Stimulated activated CD8-positive, alpha-beta memory T cell treated with anti-CD3 and anti-CD28 coated beads, Interleukin-4, amount 100 ng/mL, for 1 hour (primary cell): ENCODE measurements at places on chromosomes 3 and 15.
A peak's percentile ranks its signal among the peaks of the same experiment; 100 is the strongest.

GRCh38 chr3:52532838-52533622 lies 627 bp downstream of the NT5DC2 start:
- DNase-seq: no peak

GRCh38 chr15:58190419-58190818 lies 52.2 kb downstream of the AQP9 start:
- DNase-seq: no peak

- no peak for DNase-seq
Observed at GRCh38 chr3:140726066-140726465, 48.2 kb downstream of the TRIM42 start.

DNA sequence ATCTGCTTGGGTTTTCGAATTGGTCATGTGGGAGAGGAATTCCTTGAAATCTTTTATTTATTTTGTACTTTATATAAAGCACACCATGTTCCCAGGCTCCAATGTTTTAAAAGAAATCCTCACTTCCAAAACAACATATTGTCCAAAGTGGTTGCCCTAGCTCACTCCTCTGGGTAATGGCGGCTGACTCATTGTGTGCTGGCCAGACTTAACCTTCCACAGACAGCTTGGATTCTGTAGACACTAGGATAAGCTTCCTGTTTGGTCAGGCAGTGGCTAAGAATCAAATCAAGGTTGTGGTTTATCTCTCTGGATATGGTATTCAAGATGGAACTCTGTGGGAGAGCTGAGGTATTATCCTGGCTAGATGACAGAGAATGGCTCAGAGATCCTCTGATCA lies 55.8 kb upstream of the FAM98B start:
- DNase-seq: no peak

DNA sequence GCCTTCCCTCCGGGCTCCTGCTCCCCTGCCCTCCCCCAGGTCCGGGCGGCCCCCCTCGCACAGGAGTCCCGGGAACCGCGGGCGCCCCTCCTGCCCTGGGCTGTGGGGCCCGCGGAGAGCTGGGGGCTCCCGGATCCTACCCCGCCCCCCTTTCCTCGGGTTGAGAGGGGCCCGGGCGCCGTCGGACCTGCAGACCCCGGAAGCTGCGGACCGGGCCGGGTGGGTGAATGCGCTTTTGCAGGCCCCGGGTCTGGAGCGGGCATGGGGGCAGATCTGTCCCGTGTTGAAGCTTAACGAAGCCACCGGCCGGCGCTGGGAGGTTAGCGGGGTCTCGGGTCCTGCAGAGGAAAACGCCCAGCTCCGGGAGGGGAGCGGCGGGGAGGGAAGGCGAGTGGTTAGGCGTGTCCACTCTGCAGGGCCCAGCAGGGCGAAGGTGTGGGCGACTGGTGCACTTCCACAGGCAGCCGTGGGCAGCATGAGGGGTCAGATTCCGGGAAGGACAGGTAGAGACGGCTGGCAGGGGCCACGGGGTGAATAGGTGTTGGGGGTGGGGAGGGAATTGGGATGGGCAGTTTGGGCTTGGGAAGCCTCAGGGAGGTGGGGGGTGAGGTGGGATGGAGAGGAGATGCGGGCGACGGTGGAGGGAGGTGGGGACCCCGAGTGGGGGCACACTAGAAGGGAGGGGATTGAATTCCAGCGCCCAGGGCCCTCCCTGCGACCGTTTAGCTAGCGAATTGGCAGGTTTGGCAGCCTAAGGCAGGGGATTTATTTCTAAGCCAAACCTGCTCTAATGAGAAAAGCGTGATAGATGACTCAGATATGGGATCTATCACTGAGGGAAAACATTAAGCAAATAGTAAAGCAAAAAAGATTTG lies 635 bp downstream of the CD276 start:
- no peak for DNase-seq

- DNase-seq: no peak
Observed at GRCh38 chr3:14876921-14877333, 58.2 kb downstream of the FGD5 start.

GRCh38 chr15:91784973-91785709 lies 68.4 kb upstream of the SLCO3A1 start:
- DNase-seq: no peak

GRCh38 chr3:14475621-14476020 lies 64.5 kb downstream of the GRIP2 start:
- DNase-seq: no peak

DNA sequence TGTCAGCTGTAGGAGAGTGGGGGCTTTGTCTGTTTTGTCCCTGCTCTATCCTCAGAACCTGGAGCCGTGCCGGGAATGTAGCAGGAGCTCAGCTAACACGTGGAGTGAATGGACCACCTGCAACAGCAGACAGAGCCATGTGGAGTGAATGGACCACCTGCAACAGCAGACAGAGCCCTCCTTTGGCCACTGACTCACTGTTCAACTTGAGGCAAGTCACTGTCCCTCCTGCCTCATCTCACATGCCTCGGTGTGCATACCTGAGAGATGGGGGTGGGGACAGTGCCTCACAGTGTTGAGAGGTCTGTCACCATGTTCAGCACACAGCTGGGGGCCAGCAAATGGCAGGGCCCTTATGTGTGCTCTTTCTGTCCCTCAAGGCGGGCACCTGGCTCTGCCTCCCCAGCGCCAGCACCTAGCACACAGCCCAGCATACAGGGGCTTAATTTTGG lies 27.9 kb downstream of the FEM1B start:
- DNase-seq: no peak

GRCh38 chr15:89126009-89126408 lies 37.8 kb downstream of the ABHD2 start:
- no peak for DNase-seq

- DNase-seq: no peak
Observed at GRCh38 chr3:188562144-188562543, 408.2 kb downstream of the LPP start.

- DNase-seq: no peak
Observed at GRCh38 chr3:54663501-54664011, 264.3 kb downstream of the LRTM1 start.

DNA sequence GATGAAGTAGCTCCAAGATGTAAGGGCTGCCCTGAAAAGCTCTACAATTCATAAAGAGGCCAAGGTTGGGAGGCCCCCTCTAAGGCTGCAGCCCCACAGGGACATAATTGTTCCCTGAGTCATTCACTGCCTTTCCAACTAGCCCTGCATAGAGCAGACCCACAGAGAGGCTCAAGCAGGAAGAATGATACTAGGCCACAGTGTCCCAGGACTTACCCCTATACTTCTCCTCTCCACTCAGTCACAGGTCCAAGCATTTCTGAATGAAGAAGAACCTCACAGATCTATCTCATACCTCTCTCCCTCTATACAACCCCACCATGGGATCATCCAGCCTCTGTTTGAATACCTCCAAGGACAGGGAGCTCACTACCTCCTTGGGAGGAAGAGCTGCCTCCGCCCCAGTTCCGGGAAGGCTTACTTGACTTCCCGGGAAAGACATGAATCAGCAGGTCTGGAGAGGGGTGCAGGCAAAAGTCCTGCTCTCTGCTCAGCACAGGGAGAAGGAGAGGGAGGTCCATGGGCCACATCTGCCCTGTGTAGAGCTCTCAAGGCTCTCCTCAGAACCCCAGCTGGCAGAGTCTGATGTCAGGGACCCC lies 6.9 kb upstream of the SKIC8 start:
- no peak for DNase-seq

- DNase-seq: no peak
Observed at GRCh38 chr15:75779504-75779903, 63.7 kb upstream of the UBE2Q2 start.

GRCh38 chr15:70670680-70671079 lies 92.7 kb downstream of the UACA start:
- no peak for DNase-seq

- DNase-seq: no peak
Observed at GRCh38 chr15:82132096-82132495, 86.3 kb upstream of the MEX3B start.

- DNase-seq: peak; percentile 63
Observed at GRCh38 chr3:151168269-151169094, 34.5 kb downstream of the GPR171 start.

DNA sequence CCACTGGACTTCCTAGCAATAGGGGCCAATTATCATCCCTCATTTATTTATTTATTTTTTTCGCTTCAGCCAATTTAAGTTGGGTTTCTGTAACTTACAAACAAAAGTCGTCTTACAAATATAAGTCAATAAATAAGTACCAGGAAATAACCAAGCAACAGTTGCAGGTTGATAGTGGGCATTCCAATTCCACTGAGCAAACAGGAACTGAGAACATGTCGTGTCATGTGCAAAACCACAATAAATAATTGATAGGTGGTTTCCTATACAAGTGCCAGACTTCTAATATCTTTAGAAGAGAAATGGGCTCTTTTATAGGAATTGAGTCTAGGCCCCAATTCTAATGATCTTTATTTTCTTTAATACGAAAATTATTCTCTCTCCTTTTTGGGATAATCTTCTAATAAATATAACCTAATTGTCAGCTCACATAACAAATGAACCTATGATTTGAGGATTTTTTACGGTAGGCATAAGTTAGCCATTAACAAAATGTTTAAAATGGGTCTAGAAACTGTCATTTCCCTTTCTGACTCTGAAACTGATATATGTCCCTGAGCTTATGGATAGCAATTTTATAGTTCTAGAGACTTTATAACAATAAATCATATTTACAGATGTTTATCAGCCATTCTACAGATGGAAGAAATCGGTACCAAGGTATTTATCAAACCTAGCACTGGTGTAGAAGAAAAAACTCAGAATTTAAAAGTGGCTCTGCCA lies 571.8 kb downstream of the FOXP1 start:
- no peak for DNase-seq

- no peak for DNase-seq
Observed at GRCh38 chr3:194757647-194758061, 72.0 kb downstream of the FAM43A start.

DNA sequence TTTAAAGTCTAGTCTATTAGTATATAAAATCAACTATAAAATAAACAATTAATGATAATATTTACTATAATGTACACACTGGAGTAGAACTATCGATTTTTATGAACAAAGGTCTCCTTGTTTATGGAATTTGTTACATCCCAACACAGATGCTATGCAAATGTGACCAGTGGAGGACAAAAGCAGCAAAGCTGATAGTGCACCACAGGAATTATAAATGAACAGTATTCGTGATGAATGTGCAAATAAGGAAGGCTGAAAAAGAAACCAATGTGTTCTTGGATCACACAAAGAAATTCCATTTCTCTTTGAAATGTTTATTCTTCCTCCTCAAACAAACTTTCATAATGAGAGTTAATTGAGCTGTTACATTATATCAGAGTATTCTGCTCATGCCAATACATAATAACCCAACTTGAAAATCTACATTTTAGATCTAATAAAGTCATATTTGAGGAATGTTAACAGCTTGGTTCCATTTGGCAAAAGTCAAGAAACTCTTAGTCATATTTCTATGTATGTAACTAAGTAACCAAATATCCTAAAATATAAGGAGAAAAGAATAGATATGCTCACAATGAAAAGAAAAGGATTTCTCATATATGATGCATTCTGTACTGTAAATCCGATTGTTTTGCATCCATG lies 79.3 kb downstream of the NEK10 start:
- DNase-seq: no peak

DNA sequence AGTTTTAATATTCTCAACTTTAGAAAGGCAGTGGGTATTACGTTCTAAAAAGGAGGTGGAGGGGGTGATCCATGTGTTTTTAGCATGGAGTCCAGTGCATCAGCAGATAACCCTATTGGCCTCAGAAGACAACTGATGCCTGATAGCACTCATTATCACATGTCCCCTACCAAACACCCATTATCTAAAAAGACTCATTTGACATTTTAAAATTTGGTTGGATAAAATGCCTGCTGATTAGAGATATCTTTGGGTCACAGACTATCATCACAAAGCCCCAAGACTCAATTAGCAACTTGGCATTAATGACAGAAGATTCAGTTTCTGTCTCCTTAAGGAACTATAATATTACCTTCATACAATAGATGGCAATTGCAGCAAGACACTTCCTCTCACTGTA lies 589.3 kb downstream of the RBMS3 start:
- no peak for DNase-seq

DNA sequence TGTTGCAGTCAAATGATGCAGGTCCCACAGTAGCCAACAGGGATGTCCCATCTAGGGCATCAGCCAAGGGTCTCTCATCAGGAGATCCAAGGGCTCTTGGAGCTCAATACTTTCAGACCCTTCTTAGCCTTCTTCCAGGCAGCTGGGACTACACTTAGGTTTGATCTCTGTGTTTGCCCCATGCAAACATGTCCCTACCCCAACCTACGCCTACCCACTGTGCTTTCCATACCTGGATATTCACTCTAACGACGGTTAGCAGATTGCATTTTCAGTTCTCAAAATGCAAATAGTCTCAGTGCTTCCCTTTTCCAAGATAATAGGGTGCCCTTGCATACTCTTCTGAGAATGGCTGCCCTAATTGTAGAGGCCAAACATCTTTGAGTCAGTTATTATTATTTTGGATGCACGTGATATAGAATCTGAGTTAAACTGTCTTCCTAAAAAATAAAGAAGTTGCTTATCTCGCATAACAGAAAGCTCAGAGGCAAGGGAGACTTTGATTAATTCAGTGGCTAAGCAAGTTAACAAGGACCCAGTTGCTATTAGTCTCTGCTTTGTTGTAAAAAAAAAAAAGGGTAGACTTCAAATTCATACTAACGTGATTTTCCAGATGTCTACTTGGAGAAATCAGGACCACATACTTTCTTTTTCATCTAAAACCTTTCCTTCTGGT lies 1.0 kb upstream of the CEP70 start:
- no peak for DNase-seq

DNA sequence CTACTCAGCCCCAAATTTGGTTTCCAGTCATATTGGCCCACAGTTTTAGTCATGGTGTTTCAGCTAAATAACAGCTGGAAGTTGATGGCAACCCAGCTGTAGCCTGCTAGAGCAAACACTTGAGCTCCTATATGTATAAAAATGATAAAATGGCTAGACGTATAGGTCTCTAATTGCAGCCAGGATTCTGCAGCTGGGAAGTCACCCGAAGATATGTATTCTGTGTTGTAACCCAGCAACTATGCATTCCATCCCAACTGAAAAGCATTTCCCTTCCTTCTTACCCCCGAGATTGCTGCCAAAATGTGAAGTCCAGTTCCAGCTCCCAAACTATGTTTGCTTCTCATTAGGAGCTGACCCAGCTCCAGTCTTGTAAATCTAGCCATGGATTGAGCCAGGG lies 408.4 kb downstream of the AGBL1 start:
- no peak for DNase-seq

DNA sequence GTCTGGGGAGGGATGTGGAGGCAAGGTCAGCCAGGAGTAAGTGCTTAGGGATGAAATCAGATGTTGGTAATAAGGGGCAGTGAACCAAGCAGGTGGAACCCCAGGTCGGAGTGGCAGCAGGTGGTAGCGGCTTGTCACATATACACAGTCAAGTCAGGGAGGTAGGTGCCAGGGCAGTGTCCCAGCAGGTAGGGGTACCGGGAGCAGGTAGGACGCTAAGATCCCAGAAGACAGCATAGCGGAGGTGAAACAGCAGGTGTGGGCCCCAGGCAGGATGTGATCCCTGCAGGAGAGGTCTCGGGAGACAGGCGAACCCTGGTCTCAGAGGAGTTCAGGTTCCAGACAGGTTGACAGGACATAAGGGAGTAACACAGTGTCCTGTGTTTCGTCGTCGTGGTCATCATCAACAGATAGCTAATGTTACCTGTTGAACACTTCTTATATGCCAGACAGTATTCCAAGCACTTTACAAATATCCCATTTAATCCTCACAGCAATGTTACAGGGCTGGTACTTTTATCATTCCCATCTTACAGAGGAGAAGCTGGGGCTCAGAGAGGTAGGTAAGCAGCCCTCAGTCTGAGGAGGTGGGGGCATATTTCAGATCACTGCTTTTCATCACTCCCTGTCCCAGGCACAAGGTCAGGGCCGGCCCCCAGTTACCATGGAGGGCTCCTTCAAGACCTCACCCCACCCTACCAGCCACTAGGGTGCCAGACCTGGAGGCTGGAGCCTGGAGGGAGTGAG lies 241.6 kb downstream of the UACA start:
- DNase-seq: no peak
